Activated CD4-positive, alpha-beta T cell treated with anti-CD3 and anti-CD28 coated beads, Interleukin-2, amount 10 ng/mL, durations not matched to agents 7 days and 5 days (primary cell): ENCODE measurements at places on chromosomes 5 and 9.

- DNase-seq = no peak
Observed at GRCh38 chr9:87181670-87182069, 234.4 kb upstream of the GAS1 start.

DNA sequence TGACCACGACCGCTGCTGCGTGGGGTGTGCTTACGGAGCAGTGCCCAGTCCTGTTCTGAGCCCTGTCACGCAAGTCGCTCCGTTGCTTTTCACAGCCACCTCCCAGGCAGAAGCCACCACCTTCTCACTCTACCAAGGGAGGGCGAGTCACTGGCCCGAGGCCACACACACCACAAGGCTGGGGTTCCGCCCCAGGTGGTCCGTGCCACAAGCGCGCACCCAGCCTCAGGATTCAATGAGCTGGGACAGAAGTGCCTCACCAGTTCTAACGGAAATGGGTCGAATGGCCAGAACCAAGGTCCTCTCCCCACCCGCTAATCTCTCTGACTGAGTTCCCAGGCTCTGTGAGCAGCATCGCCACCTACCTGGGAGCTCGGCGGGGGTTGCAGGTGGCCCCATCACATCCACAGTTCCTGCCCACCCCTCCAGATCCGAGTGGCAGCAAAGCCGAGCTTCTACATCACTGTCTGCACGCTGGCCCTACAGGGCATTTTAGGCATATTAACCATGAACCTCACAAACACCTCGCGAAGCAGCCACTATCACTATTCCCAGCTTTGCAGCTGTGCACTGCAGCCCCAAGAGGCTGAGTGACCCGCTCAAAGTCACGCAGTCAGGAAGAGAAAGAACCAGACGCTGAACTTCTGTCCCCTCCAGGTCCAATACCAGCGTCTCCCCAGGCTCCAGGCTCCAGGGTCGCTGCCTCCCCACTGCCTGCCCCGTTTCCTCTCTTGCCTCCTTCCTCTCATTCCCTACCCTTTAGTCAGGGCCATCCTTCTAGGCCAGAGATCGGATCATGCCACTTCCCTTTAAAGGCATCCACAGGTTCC is 92.1 kb upstream of the PHYKPL start:
- DNase-seq = no peak

DNA sequence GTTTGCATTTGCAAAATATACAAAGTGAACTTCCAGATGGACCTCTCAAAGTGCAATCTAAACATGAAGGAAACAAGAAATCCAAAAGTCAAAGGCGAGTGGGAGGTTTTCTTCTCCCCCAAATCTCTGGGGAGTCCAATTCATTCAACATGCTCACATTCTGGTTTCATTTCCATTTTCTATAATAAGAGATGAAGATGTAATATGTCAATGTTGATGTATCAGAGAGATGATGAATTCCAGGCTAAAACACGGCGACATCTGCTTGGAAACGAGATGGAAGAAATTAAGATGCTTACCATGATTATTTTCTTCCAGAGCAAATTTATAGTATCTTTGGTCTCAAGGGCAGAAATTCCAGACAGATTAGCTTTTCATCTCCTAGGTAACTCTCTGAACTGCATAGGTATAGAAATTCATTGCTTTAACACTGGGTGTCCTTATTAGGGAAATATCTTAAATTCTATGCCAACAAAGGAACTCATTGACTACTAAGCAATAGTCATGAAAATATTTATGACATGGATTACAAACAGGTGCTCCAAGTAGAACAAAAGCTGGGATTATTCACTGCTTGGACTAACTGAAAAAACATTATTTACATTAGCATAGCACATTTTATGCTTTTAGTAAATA is 287.9 kb downstream of the SEC61B start:
- no peak for DNase-seq

DNA sequence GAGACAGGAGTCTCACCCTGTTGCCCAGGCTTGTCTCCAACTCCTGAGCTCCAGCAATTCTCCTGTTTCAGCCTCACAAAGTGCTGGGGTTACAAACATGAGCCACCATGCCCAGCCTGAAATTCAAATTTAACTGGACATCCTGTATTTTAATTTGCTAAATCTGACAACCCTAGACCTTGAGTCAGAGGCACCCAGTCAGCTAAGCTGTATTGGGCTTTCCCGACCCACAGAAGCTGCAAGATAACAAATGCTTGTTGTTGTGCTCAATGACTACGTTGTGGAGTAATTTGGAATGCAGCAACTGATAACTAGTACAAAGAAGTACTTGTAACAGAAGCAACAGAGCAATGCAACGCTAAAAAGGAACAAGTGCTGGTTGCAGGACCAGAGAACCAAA is 533.1 kb downstream of the NTRK2 start:
- no peak for DNase-seq

GRCh38 chr5:131262953-131263541 is 806 bp upstream of the CDC42SE2 start:
- DNase-seq = peak; percentile 10

DNA sequence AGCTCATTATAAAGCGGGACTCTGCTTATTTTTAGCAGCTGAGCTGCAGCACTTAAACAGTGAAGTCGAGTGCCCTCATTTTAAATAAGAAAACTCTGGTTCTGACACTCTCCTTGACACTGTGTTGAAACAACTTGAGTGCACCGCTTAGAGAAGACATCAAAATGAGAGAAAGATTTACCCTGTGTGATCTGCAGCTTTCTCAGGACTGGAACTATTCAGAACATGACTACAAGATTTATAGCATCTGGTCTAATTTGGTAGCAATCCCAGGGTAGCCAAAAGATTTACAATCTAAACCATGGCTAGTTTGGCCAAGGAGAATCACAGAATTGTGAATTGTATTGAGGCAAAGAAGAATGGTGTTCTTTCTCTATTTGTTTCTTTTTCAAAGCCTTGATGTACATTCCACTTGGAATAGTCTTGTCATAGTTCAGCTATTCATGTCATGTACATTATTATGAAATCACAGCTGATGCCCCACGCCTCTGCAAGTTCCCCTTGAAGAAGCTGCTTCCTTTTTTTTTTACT is 38.7 kb downstream of the PLEKHG4B start:
- no peak for DNase-seq

- DNase-seq = no peak
Observed at GRCh38 chr5:85671223-85671970, 946.3 kb upstream of the COX7C start.

DNA sequence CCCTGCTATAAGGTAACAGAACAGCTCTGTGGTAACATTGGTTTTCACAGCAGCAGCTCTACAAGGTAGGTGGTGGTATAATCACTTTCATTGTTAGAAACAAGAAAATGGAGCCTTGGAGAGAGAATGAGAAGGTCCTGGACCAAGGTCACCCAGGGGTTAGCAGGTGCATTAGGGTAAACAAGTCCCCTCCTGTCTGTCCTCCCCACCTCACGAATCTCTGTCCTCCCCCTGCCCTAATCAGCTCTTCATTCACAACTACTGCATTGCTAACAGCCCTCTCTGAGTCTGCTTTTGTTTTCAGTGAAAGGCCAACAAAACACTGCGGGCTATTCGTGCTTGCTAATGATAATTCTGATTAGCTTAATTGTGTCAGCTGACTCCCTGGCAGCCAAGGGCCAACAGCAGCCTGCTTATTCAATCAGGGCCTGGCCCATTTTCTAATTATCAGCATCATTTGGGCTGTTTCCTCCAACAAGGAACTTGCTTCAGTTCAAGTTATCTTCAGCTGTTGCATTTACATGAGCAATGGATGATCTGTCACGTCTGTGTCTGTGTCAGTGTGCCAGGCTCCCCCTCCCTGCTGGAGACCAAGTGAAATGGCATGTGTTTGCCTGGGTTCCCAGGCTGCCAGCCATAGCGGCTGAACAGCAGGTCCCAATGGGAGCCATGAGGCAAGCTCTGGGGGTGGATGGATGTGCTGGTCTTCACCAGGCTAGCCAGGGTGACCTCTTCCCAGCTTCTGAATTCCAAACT is 56.7 kb upstream of the EQTN start:
- DNase-seq = peak; percentile 15

DNA sequence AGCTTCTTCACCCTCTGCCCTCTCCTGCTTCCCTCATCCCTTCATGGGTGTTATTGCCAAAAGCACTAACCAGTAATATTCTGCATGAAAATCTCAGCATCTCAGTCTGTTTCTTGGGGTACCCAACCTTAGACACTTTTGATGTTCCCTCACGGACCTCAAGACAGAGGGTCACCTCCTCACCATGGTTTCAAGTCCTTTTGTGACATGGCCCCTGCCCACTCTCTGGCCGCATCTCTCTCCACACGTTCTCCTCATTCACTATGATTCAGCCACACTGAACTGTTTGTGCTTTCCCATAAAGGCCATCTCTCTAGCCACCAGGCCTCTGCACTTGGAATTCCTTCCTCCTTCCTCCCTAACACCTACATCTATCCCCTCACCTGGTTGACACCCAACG is 111.5 kb upstream of the SPOCK1 start:
- no peak for DNase-seq

- no peak for DNase-seq
Observed at GRCh38 chr5:102138243-102138653, 157.8 kb downstream of the SLCO4C1 start.

DNA sequence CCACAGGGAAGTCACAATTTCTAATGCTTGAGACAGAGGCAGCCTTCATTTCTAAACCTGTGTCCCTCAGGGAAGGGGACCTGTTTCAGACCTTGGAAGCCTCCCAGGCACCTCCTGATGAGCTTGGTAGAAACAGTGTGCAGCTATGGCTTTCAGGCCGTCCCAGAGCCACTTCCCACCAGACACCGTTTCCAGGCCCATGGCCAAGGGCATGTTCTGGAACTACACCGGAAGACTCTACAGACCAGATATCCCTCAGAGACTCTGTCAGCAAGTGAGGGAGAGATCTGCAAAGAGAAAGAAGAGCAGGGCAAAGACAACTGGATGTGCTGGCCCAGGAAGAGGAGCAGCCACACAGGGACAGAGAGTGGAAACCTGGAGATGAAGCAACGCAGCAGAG is 82.2 kb upstream of the HSPA9 start:
- no peak for DNase-seq

- DNase-seq = no peak
Observed at GRCh38 chr9:107280543-107280942, 2.5 kb upstream of the RAD23B start.

- no peak for DNase-seq
Observed at GRCh38 chr5:84983093-84983492, 598.4 kb upstream of the EDIL3 start.

DNA sequence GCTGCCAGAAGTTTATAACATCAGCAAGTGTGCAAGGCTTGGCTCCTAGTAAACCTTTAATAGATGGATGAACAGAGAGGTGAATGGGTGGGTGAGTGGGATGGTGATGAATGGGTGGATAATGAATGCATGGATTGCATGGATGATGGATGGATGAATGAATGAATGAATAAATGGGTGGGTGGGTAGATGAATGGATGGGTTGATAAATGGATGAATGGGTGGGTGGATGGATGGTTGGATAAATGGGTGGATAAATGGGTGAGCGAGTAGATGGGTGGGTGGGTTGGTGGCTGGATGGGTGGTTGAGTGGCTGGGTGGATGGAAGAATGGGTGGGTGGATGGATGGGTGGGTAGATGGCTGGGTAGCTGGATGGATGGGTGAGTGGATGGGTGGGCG is 28.5 kb upstream of the CEP72 start:
- DNase-seq = no peak

GRCh38 chr5:37966871-37967270 is 127.0 kb upstream of the GDNF start:
- no peak for DNase-seq

DNA sequence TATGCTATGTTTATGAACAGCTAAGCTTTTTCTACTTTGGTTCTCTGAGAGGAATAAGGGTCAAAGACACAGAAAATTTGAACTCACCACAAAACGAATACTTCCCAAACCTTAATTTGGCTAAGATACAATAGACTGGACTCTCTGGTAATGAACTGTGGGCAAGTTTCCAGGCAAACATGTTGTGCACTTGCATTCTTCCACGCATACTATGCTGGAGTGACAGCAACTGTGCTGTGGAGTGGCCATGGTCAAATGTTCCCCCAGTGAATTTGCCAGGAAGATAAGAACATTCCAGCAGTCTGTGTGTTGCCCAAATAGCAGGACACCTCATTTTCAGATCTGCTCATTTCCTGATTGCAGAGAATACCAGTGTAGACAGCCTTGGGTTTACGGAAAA is 275.3 kb upstream of the IL12B start:
- no peak for DNase-seq
